ENCODE measurements at places on chromosomes 2 and 18.
A peak's percentile ranks its signal among the peaks of the same experiment; 100 is the strongest.

DNA sequence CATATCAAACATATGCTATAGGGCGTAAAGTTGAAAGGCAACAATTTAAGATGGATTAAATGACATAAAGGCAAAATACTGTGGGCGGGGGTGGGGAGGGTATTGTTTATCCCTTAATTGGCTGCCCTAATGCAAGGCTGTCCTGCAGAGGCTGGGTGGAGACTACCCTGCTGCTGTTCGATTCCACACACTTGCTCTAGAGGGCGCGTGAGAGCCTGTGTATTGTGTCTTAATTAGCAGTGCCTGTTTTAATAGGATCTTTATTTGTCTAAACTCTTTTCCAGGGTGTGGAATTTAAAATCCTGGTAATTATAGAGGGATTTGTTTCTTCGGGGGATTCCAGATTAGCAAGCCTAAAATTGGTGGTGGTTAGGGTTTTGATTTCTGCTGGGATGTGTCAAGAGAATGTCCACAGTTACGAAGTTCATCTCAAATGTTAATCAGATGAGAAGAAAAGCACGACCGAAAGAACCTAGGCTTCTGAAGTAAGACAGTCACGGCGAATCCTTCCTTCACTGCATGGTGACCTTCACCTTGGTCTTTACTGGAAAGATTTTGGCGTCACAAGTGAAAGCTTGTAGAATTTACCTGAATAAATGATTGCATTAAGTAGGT, 103.5 kb upstream of the MAP3K20 start:
- DNase-seq = peak; percentile 62

DNA sequence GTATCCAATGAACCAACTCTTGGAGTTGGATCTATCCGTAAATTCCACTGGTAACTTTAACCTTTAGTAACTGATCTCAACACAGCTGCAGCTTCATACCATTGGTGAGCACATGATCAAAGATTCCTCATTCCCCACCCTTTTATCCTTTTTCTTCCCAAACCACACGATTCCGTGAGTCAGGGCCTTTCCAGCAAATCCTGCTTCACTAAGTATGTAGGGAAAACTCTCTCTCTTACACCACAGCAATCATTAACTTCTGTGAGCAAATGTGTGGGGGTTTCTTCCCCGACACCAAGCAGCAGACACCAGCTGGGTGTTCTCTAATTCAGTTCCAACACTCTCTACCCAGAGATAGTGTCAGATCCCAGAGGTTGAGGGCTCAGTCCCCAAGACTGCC, 23.5 kb downstream of the ELP2 start:
- no peak for DNase-seq

GRCh38 chr2:210938228-210938627, 381.8 kb downstream of the CPS1 start:
- DNase-seq = no peak

DNA sequence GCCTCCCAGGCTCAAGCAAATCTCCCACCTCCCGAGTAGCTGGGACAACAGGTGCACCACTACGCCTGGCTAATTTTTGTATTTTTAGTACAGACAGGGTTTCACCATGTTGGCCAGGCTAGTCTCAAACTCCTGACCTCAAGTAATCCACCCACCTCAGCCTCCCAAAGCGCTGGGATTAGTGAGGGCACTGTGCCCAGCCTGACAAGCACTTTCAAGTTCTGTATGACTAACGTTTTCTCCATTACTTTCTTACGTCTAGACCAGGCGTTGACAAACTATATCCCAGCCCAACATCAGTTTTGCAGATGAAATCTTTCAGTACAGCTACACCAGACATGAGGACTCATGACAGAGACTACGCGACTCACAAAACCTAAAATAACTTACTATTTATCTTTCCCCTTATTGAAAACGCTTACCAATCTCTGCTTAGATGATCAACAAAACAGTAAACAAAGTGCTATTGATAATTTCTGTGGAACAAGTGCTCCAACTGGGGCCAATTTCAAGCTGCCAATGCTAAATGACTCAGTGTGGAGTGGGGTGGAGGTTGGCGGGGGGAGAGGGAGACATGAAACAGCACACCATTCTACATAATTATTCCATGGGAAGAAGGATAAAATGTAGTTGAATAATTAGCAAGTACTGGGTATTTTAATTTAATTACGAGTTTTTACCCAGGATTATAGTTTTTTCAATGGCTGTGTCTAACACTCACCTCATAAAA, 59.1 kb downstream of the SAP130 start:
- DNase-seq = no peak

DNA sequence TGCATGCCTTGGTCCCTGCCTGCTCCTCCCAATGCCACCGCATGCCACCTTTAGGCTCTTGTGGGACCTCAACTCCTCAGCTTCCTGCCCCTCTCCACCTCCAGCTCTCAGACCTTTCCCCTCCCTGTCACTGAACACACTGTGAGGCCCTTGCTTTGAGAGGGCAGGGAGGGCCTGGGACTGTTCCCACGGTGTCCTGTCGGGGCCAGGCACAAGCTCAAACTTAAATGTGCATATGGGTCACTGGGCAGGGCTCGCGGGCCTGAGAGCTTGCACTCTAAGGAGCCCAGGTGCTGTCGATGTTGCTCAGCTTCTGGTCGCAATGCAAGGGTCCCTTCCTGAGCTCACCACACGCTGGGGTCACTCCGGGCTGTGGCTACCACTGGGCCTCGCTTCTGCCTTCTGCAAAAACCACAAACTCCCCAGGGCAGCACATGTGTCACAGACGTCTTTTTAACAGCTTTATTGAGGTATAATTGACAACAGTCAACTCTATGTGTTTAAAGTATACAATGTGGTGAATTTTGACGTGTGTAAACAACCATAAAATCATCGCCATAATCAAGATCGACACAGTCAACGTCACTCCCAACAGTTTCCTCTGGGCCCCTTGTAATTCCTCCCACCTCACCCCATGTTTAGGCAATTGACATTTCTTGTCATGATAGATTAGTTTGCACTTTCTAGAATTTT, 11.9 kb upstream of the B3GNT7 start:
- no peak for DNase-seq

- no peak for DNase-seq
These were observed 3.7 kb downstream of the HDAC4 start for GRCh38 chr2:239396881-239397681.

DNA sequence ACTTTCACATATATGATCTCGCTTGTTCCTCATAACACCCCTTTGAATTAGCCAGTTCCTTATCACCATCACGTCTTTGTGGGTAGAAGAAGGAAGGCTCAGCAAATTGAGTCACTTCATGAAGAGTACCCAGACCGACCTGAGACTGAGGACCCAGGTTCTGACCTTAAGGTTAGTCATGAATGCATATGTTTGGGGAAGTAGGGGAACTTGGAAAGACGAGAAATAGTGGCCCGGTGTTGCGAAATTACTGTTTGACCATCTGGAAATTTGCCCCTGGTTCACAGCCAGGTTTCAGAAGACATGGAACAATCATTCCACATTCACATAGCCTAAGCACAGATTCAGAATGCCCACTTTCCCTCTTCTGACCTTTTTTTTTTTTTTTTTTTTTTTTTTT, 59.8 kb downstream of the MEIS1 start:
- DNase-seq = peak; percentile 66

- peak; percentile 97 for DNase-seq
These were observed 97.2 kb upstream of the ZCCHC2 start for GRCh38 chr18:62425465-62426190.

DNA sequence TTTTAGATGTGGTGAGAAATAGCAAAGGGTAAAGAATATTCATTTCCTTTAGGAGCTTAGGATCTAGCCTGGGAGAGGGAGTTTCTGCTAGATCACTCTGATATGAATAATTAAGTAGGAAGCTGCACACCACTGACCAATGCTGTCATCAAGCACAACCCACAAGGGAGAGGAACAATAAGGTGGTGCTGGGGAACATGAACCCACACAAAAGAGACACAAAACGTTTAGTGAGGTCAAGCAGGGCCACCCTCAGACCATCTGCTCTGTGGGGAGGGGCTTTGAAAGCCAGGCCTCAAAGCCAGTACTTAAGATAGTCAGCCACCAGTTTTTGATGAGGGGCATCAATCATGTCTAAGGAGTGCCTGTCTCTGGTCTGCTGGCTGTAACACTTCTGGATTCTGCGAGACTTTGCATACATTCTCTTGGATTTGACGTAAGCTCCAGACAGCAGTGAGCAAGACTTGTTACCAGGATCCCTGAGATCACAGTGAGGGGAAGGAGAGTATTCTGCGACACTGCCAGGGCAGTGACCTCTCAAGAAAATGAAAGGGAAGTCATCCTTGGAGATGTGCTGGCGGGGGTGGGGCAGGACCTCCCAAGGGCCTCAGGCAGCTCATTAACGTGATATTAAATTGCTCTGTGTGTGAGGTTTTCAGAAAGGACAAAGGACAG, 127.0 kb downstream of the CCBE1 start:
- no peak for DNase-seq

DNA sequence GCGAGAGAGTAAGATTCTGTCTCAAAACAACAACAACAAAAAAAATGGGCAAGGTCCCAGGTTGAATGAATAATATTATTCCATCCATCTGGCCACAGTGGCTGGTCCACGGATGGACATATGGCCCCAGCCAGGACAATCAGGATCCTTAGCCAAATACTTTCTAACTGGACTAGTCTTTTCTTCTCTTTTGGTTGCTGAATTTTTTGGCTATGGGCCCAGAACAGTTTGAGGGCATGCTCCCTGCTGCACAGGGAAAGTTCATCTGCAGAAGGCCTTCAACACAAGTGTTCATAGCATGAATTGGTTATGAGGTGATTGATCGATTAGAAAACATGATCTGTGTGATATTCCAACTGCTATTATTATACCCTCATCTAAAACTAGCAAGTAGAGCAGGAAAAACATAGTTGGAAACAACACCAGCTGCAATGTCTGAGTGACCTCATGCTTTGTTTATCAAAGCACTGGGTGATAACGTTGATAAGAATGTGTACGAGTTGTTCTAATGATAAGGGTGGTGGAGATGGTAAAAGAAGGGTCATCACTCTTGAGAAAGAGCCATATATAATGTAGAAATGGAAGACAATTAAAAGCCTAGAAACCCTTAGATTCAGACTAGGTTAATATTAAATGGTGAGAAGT, 47.8 kb upstream of the RNF103 start:
- no peak for DNase-seq

DNA sequence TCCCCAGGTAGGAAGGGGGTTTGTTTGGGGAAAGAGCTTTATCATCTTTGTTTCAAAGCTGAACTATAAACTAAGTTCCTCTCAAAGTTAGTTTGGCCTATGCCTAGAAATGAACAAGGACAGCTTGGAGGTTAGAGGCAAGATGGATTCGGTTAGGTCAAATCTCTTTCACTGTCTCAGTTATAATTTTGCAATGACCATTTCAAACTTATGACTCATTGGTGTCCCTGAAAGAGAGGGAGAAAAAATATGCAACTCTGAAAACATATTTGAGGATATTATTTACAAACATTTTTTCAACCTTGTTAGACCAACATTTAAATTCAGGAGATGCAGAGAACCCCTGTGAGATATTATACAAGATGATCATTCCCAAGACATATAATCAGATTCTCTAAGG, 95.7 kb downstream of the EFEMP1 start:
- DNase-seq = no peak

DNA sequence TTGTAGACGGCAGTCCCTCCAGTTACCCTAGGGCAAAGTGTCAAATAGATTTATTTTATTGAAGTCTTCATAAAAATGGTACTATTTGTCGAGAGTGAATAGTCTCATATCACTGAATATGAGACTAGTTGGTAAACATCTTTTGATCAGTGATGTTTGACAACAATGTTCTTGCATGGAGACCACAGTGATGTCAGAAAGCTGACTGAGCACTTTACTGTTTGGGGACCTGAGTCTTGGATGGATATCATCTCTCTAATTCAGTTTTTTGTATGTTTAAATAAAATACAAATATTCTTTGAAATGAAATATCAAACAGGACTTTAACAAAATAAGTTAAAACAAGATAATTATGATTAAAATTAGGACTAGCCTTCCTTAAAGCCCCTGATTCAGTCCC, 1315.4 kb upstream of the NRXN1 start:
- no peak for DNase-seq
